ENCODE measurements at places on chromosomes 2 and 18.

DNA sequence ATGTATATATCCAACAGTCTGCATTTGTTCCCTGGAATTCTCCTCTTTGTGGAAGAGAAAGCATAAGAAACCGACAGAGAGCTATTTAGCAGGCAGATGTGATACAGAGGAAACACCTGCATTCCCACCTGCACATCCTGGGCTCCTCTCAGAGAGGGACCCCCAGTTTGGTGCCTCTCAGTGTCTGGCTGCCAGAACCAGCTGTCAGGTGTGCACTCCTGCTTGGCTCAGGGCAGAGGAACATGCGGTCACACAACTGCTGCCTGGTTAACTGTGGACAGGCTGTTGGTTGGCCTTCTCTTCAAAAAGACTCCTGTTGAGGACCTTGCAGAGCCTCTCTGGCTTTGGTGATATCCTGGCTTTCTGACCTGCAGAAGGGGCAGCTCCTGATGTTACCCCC is 54.6 kb downstream of the ITGB6 start:
- no peak for DNase-seq

- DNase-seq: no peak
Observed at GRCh38 chr18:48073211-48073930, 142.9 kb upstream of the SMAD2 start.

GRCh38 chr2:201697899-201698298 is 545 bp downstream of the MPP4 start:
- no peak for DNase-seq

GRCh38 chr2:28093768-28094167 is 203.2 kb downstream of the BABAM2 start:
- DNase-seq: no peak

DNA sequence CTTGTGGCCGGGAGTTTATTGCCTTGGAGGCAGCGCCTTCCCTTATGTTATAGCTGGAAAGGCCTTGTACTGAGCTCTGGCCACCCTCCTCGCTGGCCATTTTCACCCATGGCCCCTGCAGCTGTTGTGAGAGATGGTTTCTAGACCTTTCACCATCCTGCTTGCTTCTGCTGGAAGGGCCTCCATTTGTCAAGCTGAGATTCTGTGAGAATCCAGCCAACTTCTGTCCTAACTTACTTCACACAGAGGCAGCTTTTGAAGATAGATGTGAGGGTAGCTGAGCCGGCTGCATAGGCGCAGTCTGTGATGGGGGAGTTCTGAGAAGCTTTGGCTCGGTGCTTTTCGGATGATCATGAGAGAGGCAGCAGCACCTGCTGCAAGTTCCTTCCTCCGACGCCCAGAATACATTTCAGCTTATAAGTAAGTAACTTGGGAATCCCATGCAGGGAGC is 8.7 kb downstream of the CTIF start:
- DNase-seq: no peak

DNA sequence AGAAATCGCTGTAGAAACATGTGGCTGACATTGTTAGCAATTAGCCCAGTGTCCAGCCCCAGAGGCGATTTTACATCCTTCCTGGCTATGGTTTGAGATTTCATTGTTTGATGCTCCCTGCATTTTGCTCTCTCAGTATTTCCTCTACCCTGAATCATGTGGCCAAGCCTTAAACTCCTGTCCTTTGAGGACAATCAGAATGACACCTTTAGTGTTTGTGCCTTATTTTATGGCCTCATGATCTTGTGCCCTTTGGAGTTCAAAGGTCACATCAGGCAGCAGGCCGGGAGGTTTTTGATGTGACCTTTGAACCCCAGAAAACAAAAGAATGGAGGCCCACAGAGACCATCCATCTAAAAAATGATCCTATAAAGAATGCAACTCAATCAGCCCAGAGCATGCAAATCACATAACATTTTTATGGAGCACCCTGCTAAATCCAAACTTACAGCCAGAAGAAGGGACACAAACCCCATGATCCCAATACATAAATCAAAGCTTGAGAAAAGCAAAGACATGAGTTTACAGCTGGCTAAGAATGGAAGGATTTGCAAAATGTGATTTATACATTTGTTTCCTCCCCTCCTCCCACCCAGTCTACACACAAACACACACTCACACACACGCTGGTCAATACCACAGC is 52.5 kb downstream of the FECH start:
- no peak for DNase-seq

- no peak for DNase-seq
Observed at GRCh38 chr2:71101656-71102055, 28.4 kb downstream of the MCEE start.

DNA sequence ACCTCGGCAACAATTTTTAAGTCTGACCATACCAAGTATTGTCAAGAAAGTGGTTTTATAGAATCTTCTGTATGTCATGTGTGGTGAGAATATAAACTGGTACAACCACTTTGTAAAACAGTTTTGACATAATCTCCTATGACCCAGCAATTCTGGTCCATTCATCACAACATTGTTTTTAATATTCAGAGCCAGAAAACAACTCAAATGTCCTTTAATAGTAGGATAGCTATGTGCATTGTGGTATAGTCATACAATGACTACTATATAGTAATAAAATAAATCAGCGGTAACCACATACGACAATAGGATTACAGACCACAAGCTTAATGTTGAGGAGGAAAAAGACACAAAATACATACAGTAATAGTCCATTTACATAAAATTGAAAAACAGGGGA is 175.2 kb upstream of the SPATS2L start:
- no peak for DNase-seq

DNA sequence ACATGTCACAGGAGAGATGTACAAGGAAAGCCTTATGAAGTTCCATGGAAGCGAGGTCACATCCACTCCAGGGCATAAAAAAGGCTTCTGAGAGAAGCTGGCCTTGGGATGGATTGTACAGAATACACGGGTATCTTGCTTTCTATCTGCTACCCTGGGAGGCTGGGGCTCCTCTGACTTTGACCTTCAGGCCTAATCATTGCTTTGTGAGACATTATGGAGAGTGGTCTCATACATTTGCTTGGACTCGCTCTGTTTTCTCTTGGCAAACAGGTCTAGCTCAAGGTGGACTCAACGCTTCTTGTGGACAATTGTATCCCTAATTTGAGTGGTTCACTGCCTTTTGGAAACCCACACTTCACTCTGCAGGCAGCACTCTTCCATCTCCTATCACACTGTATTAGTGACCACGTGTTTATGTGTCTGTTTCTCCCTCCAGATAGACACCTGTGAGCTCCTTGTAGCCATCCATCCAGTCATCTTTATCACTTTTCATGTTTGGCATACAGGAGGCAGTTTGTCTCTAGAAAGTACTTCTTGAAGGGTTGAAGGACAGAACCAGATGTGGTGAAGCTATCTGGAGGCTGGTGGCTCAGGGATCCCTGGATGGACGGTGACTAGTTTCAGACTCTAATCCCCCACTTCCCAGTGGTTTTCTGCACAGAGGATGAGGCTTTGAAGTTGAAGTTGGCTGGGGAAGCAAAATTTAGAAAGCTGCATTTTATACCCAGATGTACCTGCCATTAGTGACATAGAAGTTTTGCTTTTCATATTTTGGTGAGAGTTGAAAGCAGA is 267.8 kb downstream of the CYRIA start:
- DNase-seq: no peak

DNA sequence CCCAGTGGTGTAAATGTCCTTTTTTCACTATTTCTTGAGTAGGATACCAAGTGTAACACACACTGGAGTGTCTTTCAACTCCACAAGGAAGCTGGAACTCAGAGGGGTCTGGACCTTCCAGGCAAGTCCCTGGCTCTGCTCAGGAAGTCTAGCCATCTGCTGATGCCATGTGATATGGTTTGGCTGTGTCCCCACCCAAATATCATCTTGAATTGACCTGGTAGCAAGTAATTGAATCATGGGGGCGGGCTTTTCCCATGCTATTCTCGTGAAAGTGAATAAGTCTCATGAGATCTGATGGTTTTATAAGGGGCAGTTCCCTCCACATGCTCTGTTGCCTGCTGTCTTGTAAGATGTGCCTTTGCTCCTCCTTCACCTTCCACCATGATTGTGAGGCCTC is 99.4 kb upstream of the CDC42EP3 start:
- DNase-seq: no peak

DNA sequence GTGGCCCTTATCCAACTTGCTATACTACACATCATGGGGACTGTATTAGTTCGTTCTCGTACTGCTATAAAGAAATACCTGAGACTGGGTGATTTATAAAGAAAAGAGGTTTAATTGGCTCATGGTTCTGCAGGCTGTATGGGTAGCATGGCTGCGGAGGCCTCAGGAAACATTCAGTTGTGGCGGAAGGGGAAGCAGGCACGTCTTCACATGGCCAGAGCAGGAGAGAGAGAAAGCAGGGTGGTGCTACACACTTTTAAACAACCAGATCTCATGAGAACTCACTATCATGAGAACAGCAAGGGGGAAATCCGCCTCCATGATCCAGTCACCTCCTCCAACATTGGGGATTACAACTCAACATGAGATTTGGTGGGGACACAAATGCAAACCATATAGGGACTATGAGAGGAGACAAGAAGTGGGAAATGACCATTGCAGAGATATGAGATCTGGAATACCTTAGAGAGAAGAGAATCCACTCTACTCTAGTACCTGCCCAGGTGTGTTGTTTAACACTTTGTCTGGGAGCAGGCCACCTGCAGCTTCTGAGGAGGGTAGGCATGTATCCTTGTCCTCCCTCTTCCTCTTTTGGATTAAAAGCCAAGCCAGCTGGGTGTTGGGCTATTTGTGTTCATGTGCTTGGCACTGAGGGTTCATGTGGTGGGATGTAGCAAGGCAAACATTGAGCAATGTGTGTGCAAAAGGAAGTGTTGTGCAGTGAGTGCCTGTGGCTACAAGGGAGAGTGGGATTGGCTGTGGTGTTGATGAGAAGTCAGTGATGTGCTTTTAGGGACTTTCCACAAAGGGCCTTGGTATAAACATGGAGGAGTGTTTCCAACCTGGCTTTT is 22.8 kb downstream of the TTLL4 start:
- DNase-seq: peak; percentile 25

- DNase-seq: no peak
Observed at GRCh38 chr2:157901325-157901724, 25.2 kb upstream of the ACVR1 start.

- DNase-seq: no peak
Observed at GRCh38 chr2:52222128-52222527, 1190.2 kb upstream of the NRXN1 start.

DNA sequence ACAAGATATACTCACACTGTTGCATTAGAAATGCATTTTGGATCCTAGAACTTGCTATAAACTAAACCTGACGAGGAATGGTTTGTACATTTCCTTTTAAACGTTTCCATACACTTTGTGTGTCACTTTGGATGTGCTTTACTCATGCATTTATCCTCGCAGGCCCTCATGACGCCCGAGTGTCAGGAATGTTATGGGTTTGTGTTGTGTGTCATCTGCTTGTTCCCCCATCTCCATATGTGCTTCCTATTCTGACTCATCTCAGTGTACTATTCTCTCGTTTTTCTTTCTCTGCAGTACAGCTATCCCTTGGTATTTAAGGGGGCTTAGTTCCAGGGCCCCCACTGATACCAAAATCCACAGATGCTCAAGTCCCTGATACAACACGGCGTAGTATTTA is 121.5 kb upstream of the RASGRP3 start:
- DNase-seq: no peak

GRCh38 chr2:98301469-98301868 is 44.8 kb upstream of the CNGA3 start:
- DNase-seq: no peak

DNA sequence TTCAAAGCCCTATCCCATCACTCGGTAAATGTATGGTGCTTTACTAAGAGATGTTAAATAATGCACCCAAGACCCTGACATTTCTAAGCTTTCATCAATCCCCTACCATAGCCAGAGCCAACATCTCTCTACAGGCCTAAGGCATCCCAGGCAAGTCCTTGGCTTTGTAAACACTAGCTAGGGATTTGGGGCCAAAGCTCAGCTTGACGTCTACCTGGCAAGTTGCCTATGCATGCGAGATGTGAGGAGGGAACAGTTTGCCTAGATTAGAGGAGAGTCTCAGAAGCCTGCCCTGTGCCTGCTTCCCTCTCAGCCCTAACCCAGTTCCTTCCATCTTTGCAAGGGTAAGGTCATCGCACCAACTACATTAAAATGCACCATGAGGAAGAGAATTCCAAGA is 221.5 kb upstream of the NCKAP5 start:
- DNase-seq: no peak

DNA sequence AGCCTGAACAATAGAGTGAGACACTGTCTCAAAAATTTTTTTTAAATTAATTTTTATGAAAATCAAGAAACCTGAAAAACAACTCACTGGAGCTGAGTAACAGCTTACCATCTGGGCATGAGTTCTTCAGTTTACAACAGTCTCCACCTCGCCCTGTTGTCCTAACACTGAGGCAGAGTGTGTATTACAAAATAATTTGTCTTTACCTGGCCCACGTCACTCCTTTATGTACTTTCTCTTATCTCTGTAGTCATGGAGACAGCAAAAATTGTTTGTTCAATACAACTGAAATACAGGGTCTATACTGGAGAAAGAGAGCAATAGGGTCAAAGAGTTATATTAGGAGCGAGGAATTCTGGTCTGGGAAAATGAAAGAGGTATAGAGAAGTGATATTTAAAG is 48.1 kb downstream of the CYTIP start:
- no peak for DNase-seq

- no peak for DNase-seq
Observed at GRCh38 chr18:24466771-24467170, 6.3 kb downstream of the HRH4 start.

- DNase-seq: no peak
Observed at GRCh38 chr2:150561076-150561475, 73.6 kb upstream of the RND3 start.

GRCh38 chr18:25819746-25820363 is 270.6 kb downstream of the SS18 start:
- no peak for DNase-seq

GRCh38 chr2:7375901-7376300 is 458.7 kb downstream of the RNF144A start:
- DNase-seq: no peak

- DNase-seq: no peak
Observed at GRCh38 chr2:9200633-9201015, 6.0 kb upstream of the ASAP2 start.

DNA sequence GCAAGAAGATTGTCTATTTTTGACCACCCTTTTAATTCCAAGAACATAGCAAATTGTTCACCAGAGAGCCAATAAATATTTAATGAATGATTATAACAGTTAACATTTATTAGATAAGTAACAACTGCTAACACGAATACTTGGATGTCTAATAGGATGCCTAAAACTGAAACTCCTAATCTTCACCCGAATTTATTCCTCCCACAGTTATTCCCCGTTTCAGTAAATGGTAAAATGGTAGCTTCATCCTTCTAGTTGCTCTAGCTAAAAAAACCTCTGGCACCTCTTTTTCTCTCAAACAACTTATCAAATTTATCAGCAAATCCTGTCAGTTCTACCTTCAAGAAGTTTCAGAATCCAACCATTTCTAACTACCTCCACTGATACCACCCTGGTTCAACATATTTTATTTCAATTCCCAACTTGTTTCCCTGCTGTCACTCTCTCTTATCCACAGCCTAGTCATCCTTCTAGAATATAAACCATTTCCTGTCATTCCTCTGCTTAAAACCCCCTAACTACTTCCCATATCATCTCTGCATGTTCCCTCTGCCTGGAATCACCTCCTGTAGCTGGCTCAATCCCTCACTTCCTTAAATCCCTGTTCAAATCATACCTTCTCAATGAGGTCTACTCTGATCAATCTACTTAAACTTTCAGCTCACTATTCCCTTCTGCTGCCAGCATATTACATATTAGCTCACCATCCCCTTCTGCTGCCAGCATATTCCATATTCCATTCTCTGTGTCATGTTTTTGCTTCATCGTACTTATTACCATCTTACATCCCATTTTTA is 93.8 kb downstream of the ROCK2 start:
- no peak for DNase-seq

- DNase-seq: no peak
Observed at GRCh38 chr18:57275111-57275510, 77.2 kb upstream of the ST8SIA3 start.

Measured in stimulated activated CD8-positive, alpha-beta memory T cell treated with anti-CD3 and anti-CD28 coated beads, Interleukin-7, amount 100 ng/mL, for 48 hours (primary cell).